NCI-H2171 (cell line): ENCODE measurements at places on chromosomes 4 and X.

DNA sequence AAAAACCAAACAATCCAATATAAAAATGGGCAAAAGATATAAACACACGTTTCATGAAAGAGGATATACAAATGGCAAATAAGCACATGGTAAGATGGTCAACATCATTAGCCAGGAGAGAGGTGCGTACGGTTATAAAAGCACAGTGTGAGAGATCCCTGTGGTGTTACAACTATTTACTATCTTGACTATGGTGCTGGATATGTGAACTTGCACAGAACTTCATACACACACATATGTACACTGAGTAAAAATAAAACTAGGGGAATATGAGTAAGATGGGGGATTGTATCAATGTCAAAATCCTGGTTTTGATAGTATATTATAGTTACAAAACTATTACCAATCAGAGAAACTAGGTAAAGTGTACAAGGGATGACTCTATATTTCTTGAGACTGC, 8.4 kb downstream of the FBXO8 start:
- DNase-seq = no peak

DNA sequence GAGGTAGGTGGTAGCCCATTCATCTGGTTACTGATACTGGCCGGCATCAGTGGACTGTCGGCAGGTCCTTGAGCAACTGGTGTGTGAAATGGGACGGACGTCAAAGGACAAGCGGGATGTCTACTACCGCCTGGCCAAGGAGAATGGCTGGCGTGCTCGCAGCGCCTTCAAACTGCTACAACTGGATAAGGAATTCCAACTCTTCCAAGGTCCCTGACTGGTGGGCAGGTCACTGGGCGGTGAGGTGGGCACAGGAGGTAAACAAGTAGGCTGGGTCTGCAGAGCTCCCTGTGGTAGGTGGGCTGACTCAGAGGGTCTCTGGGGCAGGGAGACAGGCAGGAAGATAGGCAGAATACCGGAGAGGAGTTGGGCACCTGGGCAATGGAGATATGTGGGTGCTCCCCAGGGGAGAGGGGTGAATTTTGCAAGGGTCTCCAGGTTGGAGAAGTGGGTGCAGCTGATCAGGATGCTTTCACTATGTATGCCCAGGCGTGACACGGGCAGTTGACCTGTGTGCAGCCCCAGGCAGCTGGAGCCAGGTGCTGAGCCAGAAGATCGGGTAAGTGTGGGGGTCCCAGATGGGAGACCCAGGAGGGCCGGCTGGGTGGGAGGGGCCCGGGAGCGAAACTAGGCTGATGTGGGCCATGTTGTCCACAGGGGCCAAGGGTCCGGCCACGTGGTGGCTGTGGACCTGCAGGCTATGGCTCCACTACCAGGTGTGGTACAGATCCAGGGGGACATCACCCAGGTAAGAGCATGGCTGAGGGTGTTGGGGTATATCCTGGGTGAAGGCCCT, 2.2 kb downstream of the FTSJ1 start:
- no peak for DNase-seq

- DNase-seq = peak; percentile 31
These were observed 4.5 kb downstream of the MID1IP1 start for GRCh38 chrX:38805432-38806389.

DNA sequence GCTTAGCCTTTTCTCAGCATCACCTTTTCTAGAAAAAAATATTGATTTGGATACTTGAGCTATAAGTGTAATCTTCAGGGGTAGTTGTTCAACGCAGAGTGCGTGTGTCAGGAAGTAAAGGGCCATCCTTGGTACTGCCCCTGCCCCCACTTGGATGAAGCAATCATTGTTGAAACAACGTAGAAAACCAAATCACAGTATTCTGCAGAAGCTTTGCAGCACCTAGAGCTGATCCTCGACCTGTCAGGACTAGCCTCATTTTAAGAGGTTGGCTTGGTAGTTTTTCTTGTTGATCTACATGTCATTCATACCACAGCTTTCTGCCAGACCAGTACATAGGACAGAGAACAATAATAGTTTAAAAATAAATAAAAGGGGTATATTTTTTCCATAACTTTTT, 65.3 kb upstream of the MYOZ2 start:
- no peak for DNase-seq

DNA sequence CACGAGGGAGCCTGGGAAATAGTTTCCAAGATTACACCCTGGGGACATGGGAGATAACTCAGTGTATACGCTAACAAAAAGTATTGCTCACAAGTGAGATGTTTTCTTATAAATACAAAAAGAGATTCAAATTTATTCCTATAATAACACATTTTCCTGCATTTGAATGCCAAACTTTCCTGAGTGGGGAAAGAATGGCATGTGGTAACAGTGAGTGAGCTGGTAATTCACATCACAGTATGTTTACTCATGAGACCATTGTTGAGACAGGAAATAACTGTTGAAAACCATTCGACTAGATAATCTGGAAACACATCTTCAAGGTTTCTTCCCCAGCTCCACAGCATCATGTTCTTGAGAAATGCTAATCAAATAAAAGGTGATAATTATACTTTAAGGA, 109.1 kb downstream of the TASL start:
- no peak for DNase-seq

- DNase-seq = no peak
These were observed 434.9 kb upstream of the GALNTL6 start for GRCh38 chr4:171378323-171378722.

DNA sequence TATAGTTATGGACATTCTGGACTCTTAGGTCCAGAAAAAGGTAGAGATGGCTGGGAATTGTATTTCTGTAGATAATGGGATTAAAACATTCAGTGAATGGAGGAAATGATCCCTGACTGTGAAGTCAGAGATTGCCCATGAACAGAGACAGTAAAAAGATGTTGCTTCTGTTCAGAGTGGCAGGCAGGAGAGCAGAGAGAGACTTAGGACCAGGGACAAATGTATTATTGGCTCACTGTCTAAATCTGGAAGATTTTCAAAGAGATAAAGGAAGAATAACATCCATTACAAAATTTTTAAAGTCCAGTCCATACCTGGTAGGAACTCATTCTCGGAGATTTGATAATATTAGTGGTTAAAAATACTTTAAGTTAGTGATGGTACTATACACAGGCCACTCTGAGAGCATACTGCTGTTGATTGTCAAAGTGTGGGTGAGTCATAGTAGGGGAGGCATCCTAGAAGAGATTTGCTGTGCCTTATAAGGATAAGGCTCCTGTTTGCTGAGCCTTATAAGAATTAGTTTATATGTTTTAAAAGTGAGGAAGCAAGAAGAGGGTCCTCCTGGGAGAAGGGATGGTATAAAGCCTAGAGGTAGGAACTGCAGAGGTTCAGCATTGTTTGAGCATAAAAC, 53.0 kb downstream of the JADE3 start:
- no peak for DNase-seq
